ENCODE measurements at places on chromosomes 4 and X.

GRCh38 chr4:175325230-175325629 is 407.1 kb downstream of the ADAM29 start:
- no peak for DNase-seq

DNA sequence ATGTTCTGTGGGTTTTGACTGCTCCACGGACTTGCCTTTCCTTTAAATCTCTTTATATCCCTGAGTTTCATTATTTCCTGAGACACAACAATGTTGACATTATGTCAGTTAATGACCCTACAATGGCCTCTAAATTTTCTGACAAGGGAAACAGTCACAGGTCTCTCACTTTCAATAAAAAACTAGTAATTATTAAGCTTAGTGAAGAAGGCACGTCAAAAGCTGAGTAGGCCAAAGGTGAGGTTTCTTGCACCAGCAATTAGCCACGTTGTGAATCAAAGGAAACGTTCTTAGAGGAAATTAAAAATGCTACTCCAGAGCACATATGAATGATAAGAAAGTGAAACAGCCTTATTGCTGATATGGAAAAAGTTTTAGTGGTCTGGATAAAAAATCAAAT is 930.2 kb upstream of the GRID2 start:
- no peak for DNase-seq

DNA sequence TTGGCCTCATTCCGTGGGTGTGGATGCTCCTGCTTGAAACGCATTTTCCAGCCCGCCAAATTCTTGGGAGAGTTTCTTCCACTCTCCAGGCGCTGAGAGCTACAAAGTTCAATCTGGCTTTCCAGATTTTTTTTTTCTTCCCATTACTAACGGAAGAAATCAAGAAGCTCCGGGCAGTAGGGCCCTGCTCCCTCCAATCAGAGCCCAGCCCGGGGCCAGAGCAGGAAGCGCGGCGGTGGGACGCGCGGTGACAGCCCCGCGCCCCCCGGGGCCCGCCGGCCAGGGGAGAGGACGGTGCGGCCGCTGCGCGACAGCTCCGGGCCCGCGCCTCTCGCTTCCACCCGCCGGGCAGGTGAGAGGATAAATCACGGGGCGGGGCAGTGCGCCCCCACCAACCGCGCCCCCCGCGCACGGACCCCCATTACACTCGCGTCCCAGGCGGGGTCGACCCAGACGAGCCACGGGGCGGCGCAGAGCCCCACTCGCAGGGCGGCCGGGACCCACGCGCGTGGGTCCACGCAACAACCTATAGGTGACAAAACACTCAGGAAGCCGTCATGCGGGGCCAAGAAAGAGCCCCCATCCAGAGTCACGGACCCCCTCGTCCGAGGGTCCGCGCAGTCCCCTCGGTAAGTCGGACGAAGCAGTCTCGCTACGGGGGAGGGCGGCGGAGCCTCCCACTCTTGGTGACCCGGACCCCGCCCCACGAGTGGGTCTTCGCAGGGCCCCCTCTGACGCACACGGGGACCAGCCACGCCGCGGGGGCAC is 868 bp downstream of the AFAP1 start:
- DNase-seq, result no peak

DNA sequence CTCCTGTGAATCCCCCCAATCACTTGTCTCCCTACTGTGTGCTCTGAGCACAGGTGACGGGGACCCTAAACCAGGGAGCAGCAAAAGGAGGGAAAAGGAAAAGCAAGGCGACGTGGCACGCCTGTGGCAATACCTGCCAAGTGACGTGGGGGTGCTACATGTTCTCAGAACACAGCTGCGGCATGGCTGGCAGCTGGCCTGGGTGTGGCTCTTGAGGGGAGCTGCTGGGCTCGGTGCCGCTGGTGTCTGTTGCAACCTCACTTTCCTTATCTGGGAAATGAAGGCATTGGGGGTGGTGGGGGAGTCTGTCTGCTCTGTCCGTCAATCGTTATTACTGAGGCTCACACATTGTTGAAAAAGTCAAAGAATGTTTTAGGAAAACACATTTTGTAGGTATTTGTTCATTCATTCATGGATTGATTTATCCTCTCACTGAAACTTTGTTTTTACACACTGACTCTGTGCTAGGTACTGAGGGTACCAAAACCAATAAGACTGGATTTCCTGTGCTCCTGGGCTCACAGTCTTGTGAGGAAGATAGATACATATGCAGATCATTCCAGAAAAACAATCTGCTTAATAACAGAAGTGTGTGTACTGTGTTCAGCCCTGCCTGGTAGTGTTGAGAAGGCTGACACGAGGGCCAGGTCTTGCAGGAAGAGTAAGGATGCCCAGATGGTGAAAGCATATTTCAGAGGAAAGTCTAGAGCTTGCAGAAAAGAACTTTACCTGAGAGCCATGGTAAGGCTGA is 217.6 kb downstream of the PTTG2 start:
- peak; percentile 33 for DNase-seq

GRCh38 chr4:3607690-3608552 is 75.7 kb upstream of the LRPAP1 start:
- DNase-seq, result no peak

DNA sequence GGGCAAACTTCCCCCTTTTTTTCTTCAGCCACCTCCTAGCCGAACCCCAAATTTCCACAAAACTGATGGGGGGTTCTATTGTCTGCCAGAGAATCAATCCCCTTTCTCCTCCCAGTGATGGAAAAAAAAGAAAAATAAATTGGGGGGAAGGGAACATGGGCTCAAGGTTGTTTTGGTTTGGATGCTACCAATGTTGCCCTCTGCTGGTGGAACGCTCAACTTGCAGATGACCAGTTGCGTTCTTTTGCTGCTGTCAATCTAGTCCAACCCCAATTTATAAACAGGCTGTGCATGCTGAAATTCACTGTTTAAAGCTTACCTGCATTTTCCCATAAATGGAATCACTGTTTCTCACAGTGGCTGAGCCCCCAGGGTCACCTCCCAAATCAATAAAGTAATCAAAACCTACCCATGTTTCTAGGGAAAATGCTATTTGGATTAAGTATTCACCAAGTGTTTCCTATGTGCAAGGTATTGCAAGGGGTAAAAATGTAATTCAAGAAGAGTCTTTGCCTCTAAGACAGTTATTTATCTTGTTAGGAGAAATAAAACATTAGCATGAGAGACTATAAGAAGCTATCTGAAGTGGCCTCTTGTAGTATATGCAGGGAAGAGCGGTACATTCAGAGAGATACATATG is 116.7 kb upstream of the TMEM164 start:
- peak; percentile 62 for DNase-seq

- no peak for DNase-seq
Measured at GRCh38 chr4:128986908-128987307, 106.4 kb downstream of the SCLT1 start.

Data from GM12865 (cell line).